ENCODE measurements at places on chromosomes 7 and 10.

- DNase-seq, result no peak
Observed at GRCh38 chr10:46257099-46257498, 29.7 kb upstream of the ANTXRL start.

DNA sequence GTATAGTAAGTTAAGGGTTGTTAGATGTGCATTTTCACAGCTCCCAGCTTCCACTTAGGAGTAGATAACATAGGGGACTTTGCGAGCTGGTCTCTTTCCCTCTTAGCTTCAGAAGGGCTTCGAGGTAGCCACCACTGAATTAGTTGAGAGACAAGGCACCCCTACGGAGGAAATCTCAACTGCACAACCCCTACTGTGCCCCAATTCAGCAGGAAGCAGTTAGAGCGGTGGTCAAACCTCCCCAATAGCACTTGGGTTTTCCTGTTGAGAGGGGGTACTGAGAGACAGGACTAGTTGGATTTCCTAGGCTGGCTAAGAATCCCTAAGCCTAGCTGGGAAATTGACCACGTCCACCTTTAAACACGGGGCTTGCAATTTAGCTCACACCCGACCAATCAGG is 1.1 kb upstream of the HERPUD2 start:
- DNase-seq, result no peak

DNA sequence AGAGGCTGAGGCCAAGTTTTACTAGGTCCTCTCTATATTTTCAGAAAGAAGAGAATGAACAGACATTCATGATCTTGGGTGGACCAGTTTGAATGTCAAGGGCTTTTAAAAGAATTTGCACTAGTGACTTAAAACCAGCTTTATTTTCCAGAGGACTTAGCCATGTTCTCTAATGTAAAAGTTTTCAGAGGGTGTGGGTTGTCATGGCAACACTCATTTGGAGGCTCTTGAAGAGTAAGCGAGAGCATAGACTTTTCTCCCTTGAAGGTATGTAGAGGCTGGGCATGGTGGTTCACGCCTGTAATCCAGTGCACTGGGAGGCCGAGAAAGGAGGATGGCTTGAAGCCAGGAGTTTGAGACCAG is 61.1 kb downstream of the GATA3 start:
- DNase-seq, result no peak

DNA sequence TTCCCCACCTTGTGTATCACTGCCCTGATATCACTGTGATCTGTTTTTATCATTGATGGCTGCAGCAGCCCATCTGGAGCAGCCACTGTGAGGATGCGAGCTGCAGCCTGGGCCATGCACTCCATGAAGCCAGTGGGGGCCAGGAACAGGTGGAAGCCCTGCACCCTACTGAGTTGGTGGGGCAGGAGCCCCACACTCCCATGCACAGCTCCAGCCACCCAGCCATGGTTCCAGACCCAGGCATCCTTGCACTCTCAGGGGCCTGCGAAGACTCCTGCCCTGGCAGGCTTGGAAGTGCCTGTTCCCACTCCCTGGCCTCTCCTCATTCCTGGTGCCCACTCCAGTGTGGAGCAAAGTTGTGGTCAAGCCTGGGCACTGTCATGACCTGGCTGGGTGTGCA is 424.0 kb upstream of the FZD8 start:
- DNase-seq, result no peak

- DNase-seq, result no peak
Observed at GRCh38 chr10:131854579-131855335, 46.1 kb upstream of the PPP2R2D start.

DNA sequence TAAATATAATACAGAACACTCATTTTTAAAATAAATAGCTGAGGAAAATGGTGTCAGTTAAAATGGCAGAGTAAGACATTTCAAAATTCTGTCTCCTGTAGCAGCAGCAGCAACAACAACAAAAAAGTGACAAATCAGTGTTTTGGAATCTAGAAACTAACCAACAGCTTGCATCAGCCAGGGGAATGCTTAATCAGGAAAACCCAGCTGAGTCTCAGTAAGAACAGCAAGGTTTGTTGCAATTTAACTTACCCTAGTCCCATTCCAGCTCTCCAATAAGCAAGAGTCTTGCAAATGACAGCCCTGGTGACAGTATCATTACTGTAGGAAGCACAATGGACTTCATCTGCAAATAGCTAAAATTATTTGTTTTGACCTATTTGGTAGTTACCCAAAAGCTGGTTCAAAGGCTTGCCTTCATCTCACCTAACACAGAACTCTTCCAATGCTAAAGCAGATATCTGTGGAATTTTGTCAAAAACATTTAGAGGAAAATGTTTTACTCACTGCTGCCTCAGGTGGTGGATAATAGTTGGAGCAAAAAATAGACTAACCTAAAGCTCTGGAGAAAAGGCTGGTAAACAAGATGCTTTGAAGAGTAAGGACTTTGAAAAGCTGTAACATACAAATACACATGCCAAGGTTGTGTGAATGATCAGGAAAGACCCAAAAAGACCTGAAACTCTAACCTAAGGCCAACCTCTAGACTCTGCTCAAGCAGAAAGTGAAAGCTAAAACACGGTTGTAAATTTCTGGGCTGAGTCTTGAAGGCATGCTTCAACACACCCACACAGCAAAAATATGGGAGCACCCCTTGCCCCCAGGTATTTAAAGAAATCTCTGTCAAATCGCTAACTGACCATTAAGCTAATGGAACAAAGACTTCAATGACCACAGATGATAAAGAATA is 9.9 kb upstream of the ARHGAP22 start:
- no peak for DNase-seq

DNA sequence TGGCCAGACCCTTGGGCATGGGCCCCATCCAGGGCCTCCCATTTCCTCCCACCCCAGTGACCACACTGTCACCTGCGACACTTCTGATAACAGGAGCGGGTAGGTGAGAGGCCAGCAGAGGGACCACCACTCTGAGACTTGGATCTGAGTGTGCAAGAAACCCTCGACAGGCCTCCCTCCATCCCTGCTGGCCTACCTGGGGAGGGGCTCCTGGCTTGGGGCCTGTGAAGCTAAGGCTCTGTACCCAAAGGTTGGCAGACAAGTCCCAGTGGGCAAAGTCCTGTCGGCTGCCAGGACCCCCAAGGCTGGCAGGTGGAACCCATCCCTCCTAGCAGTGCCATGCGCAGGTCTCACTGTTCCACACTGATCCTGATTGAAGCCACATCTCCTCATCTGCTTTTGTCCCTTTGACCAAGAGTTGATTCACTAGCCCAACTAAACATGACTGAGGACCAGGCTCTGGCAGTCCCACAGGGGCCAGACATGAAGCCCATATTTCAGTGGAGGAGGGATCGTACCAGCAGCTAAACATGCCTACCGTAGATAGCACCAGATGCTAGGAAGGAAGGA is 1.2 kb upstream of the PGAM2 start:
- no peak for DNase-seq

- no peak for DNase-seq
Observed at GRCh38 chr10:22171131-22171530, 46.7 kb downstream of the EBLN1 start.

DNA sequence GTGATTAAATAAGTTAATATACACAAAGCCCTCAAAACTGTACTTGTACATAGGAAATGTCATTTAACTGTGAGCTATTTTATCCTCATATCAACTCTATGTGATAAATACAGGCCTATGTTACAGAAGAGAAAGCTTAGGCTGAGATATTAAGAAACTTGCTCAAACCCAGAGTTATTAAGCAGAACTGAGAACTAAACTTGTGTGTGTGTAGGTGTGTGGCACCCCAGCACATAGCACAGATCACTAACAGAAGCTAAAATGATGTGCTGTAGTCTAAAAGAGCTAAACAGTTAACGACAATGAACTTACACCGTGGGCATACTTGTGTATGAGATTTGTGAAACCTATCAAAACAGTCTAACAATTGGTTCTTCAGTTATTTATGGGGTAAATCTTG is 34.5 kb downstream of the MTPN start:
- DNase-seq, result no peak

GRCh38 chr10:12958546-12959110 is 42.9 kb downstream of the CCDC3 start:
- no peak for DNase-seq

DNA sequence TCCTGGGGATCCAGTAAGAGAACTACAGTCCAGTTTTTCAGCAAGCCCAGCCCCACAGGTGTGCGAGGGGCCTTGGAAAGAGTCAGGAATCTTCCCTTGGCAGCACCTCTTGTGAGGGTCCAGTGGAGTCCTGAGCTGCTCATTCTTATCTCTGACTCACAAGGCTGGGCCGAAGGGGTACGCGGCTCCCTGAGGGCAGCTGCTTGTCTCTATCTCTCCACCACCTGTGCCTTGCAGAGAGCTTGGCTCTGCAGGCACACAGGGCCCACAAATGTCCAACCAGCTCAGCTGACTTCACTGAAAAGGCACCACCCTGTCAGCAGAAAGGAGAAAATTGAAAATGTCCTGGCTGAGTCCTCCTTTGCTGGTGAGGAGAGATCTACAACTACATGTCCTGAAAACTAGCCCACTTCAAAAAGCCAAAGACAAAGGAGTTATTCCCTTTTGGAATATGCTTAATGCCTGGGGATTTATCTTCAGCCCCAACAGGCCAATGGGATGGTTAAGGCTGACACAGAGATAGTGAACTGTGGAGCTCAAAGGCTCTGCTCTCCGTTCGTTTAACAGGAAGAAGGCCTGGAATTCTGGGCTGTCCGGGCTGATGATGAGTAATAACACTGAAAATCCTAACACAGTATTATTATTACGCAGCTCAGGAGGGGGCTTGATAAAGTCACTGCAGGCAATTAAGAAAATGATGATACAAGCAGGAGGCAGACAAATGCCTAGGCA is 23.4 kb downstream of the UROS start:
- no peak for DNase-seq

DNA sequence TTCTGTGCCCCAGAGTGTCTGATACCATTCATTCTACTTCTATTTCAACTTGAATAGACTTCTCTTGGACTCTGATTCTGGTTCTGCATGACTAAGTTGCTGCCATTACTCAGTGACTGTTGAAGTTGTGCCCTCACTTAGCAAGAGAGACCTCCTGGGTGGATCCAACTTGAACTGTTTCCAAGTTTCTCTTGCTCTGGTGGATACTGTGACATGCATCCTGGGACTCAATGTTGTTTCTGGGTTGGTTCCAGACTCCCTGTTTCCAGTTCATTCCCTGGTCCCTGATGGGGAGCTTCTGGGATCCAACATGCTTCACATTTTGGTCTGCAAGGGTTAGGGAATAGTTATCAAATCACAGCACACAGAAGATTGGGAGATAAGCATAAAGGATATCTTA is 26.2 kb upstream of the PRPF18 start:
- DNase-seq, result no peak

- peak; percentile 68 for DNase-seq
Observed at GRCh38 chr10:74039561-74040145, 41.7 kb downstream of the VCL start.

GRCh38 chr10:26952094-26952493 is 91.3 kb upstream of the ABI1 start:
- DNase-seq, result no peak

- no peak for DNase-seq
Observed at GRCh38 chr7:111083413-111083812, 7.5 kb upstream of the LRRN3 start.

- peak; percentile 94 for DNase-seq
Observed at GRCh38 chr10:59753267-59753666, at the start of gene MRLN. Gene MRLN (minus strand): TSS chr10:59753455.

- DNase-seq, result no peak
Observed at GRCh38 chr10:95360122-95360714, 69.4 kb upstream of the PDLIM1 start.

GRCh38 chr7:134625550-134625949 is 21.1 kb upstream of the BPGM start:
- DNase-seq, result no peak

- peak; percentile 44 for DNase-seq
Observed at GRCh38 chr7:27784399-27785053, 44.6 kb downstream of the TAX1BP1 start.

- no peak for DNase-seq
Observed at GRCh38 chr7:146053492-146053891, 63.1 kb upstream of the CNTNAP2 start.

GRCh38 chr10:76211691-76212090 is 780.3 kb downstream of the LRMDA start:
- no peak for DNase-seq

GRCh38 chr10:88500656-88501055 is 82.5 kb downstream of the RNLS start:
- DNase-seq, result no peak

- DNase-seq, result no peak
Observed at GRCh38 chr10:1939016-1939415, 201.7 kb upstream of the ADARB2 start.

GRCh38 chr10:112045938-112046337 is 137.6 kb downstream of the GPAM start:
- DNase-seq, result no peak

DNA sequence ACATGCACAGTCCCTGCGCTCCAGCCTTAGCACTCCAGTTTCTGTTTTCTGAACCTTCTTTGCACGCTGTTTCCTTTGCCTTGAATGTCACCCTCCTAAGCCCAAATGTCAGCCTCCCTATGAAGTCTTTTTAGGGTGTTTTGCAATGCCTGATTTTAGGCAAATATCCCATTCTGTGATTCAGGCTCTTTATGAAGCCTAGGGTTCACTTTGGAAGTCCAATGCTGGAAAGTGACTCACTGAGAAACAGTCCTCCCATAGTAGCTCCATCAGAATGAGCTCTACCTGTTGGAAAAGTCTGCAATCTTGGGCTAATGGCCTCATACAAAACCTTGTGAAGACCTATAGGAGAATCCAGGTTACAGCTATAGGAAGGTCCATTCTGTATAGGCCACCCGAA is 5.3 kb downstream of the LAMB4 start:
- DNase-seq, result no peak

- DNase-seq, result no peak
Observed at GRCh38 chr7:131505636-131506557, 50.5 kb downstream of the PODXL start.

GRCh38 chr10:109956454-109957091 is 33.3 kb upstream of the XPNPEP1 start:
- DNase-seq, result peak; percentile 51

GRCh38 chr10:30495687-30496086 is 61.7 kb downstream of the MAP3K8 start:
- DNase-seq, result no peak

DNA sequence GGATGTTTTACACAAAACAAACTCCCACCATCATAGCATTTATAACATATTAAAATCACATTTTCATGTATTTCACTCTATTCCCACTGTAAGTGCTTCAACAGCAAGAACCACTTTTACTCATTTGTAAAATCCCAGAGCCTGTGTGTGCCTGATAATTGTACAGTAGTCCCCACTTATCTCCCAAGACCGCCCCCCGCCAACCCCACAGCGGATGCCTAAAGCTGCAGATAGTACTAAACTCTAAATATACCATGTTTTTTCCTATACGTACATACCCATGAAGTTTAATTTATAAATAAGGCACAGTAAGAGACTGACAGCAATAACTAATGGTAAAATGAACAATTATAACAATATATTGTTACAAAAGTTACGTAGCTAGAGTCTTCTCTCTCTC is 33.5 kb downstream of the EZH2 start:
- DNase-seq, result no peak
